Hematopoietic multipotent progenitor cell treated with erythropoietin and hydrocortisone succinate and interleukin-3 and kit ligand, for 8 days (in vitro differentiated cells): ENCODE measurements at places on chromosomes 4 and X.

GRCh38 chrX:115906881-115907280, 263.7 kb upstream of the AGTR2 start:
- DNase-seq: no peak

DNA sequence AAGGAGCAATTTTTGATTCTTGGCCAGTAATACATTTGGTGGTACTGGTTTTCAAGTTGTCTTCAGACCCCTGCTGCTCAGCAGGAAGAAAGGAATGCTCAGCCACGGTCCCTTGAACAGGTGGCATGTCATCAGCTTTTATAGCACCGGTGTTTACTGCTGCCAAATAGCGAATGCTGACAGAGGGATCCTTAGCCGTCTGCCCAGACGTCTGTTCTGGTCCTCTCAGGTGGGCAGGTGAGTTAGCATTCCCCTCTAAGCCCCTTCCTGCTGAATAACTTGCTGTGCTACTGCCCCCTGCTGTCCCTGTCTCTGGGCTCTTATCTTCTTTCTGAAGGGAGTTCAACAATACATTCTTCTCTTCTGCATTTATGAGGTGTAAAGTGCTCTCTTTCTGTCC, 28.4 kb downstream of the BOD1L1 start:
- DNase-seq: no peak

GRCh38 chr4:107930821-107931774, at the start of gene CYP2U1:
CYP2U1 (plus strand) TSS chr4:107931549; CDS start chr4:107931644, 95 bp downstream.
- DNase-seq: peak; percentile 60

DNA sequence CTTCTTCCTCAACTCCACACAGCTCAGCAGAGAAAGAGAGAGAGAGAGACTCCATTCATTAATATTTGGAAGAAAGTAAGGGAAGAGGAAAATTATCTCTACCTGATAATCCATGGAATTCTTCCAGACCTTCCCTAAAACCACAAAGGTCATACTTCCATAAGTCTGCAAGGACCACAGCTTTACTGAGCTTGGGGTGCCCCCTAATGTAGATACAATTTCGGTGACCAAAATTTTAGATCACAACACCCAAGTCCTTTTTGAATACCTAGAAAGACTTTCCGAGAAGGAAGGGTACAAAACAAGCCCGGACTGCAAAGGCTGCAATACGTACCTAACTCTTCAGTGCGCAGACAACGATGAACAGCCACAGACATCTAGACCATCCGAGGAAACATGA, 523.9 kb downstream of the GLUD2 start:
- DNase-seq: no peak

- DNase-seq: no peak
Observed at GRCh38 chr4:152535360-152535902, 461 bp downstream of the FBXW7 start.

- no peak for DNase-seq
Observed at GRCh38 chrX:21176921-21177571, 197.2 kb upstream of the CNKSR2 start.

DNA sequence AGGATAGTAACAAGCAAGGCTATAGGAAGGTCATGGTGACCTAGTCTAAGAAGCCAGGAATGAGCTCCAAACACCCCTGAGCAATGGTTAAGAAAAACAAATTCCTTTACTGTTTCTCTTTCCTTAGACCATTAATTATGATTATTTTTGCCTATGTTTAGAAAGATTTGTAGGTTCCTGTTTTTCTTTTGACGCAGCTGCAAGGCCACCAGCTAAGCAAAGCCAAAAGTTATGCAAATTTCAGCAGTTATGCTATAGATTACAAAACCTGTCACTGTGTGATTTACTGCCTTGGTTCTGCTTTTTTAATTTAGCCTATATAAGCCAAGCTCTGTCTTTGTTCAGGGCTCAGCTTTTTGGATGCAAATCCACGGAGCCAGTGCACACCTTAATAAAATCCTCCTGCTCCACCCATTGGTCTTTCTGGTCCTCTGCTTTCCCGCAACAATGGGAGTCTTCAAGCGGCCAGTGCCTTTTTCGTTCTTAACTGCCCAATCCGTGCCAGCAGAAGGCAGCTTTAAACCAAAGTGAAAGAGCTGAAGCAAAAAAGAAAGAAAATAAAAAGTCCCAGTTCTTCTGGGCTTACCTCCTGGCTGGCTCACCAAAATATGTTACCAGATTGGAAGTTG, 1.4 kb upstream of the CEP135 start:
- DNase-seq: peak; percentile 36

DNA sequence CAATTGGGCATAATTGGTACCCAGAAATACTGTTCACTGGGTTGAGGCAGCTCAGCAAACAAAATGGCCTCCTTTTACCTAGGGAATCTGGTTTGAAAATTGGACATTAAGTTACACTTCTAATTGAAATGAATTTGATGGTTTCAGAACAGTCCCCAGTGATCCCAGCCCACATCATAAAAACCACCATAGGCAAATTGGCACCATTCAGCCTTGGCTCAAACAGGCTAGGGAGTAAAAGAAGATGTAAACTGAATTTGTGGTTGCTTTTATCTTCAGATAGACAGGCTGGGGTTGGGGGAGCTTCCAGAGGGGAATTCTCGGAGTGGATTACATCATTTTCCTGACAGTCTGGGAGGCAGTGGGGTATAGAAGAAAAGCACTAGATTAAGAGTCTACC, 576.5 kb downstream of the MID1IP1 start:
- DNase-seq: no peak

- DNase-seq: no peak
Observed at GRCh38 chr4:21858971-21859370, 89.6 kb downstream of the KCNIP4 start.

- DNase-seq: no peak
Observed at GRCh38 chr4:185515248-185515647, 20.1 kb downstream of the PDLIM3 start.

DNA sequence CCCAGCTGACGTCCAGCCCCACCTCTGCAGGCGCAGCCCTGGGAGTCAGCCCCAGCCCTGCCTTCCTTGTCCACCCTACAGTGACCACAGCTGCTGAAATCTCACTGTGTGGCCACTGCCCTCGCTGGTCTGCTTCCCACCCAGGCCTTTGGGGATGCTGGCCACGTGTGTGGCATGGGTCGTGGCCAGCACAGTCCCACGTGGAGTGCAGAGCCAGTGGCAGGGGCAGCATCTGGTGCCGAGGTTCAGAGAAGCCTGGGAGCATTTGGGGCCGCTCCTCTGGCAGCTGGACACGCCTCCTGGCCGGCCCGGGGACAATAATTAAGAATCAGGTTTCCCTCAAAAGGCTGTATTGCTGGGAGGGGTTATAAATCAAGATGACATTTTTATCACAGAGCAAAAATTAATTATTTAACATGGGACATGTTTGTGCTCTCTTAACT, 92.1 kb downstream of the HMX1 start:
- DNase-seq: no peak
